Progenitor cell of endocrine pancreas (in vitro differentiated cells): ENCODE measurements at places on chromosomes 7 and 10. TPM values are rescaled to one million over a fixed set of nuclear protein-coding genes. Genes with fewer than 3 reads are reported as not detected.
A peak's percentile ranks its signal among the peaks of the same experiment; 100 is the strongest.

Gene RBAK
- 20.0 and 21.3 TPM in 2 replicates for total RNA-seq

Gene PPP1R17
- total RNA-seq, result 0.96 and 1.2 TPM in 2 replicates

GRCh38 chr7:18119985-18120384 lies 92.3 kb upstream of the PRPS1L1 start:
- no peak for DNase-seq
- H3K36me3 ChIP-seq, result no peaks in the 10 kb centered on the region
- no peaks in the 10 kb centered on the region for H3K27me3 ChIP-seq
- H3K27ac ChIP-seq, result no peak overlapping the region
- no peak overlapping the region for H3K4me3 ChIP-seq
- peaks cover under 1% of the 10 kb centered on the region for H3K4me1 ChIP-seq

DNA sequence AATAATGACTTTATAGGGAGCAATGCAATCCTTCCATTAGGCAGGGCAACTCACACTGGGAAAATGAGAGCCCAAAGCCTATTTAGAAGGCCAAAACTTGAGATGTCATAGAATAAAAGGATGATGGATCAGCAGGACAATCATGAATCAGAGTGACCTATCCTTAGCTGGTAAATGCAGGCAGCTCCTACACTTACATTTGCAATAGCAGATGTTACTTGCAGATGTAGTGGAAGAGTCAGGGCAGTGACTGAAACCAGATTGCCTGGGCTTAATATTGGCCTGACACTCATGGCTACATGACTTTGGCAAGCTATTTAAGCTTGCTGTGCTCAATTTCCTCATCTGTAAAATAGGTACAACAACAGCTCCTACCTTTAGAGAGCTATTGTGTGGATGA lies 98.7 kb downstream of the PRTFDC1 start:
- peaks cover 15% of the 10 kb centered on the region for H3K36me3 ChIP-seq
- peaks cover 10% of the 10 kb centered on the region for H3K4me1 ChIP-seq

GRCh38 chr10:88642963-88643362 lies 21.3 kb upstream of the LIPF start:
- H3K4me1 ChIP-seq, result peaks cover 6% of the 10 kb centered on the region
- peaks cover 23% of the 10 kb centered on the region for H3K27me3 ChIP-seq
- peaks cover 1% of the 10 kb centered on the region for H3K36me3 ChIP-seq
- H3K4me3 ChIP-seq, result no peak overlapping the region

DNA sequence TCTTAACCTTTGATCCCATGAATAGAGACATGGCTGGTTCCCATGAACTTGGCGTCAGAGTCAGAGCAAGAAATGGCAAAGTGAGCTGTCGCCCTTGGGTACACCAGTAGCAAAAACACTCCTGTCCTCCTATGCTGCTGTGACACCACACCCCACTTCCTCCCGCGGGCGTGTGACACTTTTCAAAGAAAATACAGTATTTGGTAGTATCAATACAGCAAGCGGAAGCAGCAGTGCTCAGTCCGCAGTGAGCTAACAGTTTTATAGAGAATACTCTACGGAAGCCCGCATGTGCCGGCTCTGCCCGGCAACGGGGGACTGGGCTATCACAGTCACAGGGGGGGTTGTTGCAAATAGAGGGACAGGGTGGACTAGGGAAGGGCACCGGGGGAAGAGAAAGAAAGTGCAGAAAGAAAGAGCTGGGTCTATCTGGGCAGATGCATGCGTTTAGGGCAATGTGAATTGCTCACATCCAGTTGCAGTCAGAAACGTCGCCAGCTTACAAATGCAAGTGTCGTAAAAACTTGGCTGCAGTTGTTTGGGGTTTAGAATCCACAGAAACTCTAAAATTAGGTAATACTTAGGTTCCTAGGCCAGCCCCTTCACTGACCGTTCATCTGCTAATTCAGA lies 49.8 kb downstream of the PRKCQ start:
- H3K4me3 ChIP-seq, result no peak overlapping the region
- H3K27me3 ChIP-seq, result peaks cover 17% of the 10 kb centered on the region
- H3K36me3 ChIP-seq, result no peaks in the 10 kb centered on the region
- H3K27ac ChIP-seq, result no peak overlapping the region

Gene SPDYE2
- total RNA-seq, result not detected in 2 replicates

- DNase-seq, result no peak
- peaks cover 10% of the 10 kb centered on the region for H3K27me3 ChIP-seq
- H3K4me1 ChIP-seq, result no peaks in the 10 kb centered on the region
- H3K27ac ChIP-seq, result no peak overlapping the region
- no peaks in the 10 kb centered on the region for H3K36me3 ChIP-seq
Observed at GRCh38 chr7:142612237-142612881, 136.9 kb upstream of the PRSS1 start.

DNA sequence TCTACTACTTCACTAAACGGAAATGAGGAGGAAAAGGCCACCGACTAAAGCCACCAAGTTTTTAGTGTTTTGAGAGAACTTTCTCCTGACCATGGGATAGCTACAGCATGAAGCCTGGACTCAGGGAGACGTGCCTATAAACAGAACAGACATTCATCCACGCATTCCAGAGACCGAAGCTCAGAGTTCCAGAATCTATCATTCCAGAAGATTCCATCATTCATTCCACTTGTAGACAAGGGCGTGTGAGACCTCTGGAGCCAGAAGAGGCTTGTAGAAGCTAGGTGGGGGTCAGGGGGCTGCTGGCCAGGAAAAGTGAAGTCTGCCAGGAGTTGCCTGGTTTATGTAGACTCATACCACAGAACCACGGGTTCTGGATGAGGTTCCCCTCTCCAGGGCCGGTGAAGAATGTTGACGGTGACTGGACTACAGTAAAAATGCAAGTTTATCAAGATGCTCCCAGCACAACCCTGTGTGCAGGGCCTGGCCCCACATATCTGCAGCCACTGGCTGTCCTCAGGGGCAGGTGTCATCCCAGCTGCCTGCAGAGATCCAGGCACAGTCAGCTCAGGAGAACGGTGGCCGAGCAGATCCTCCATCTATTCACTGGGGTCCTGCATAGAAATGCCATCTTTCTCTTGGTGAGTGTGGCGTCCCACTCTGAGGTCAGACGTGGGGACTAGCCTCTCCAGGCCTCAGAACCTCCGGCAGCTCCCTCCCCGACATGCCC lies 215.7 kb downstream of the USP6NL start:
- no peaks in the 10 kb centered on the region for H3K36me3 ChIP-seq
- no peak for DNase-seq
- H3K4me3 ChIP-seq, result no peak overlapping the region
- peaks cover 5% of the 10 kb centered on the region for H3K4me1 ChIP-seq
- H3K27ac ChIP-seq, result no peak overlapping the region

Gene MKX
- 0.31 and 0.67 TPM in 2 replicates for total RNA-seq

Gene PROSER2
- 18.8 and 19.0 TPM in 2 replicates for total RNA-seq

GRCh38 chr10:102779680-102780526 lies 36.2 kb downstream of the WBP1L start:
- no peak for DNase-seq
- peaks cover 3% of the 10 kb centered on the region for H3K36me3 ChIP-seq
- H3K27me3 ChIP-seq, result no peaks in the 10 kb centered on the region
- H3K4me1 ChIP-seq, result peaks cover 53% of the 10 kb centered on the region

Gene OR6B1
- total RNA-seq, result not detected in 2 replicates

DNA sequence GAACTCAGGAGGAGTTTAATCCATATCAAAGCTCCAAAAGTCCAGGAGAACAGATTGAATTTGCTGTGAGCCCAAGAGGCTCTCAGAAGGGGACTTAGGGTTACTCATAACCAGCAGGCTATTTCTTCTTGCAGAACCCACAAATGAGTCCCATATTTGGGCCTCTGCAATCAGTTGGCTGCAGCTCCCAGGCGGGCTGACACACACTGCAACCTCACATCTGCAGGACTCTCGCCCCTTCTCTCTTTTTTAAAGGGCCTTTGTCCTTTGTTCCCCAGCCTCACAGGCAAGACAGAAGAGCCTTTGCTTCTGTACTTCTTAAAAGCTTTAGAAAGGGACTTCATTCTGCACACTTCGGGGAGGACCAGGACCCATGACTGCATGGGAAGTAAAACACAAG lies 26.7 kb downstream of the CREB3L2 start:
- H3K27me3 ChIP-seq, result no peaks in the 10 kb centered on the region
- peak overlapping the region; percentile 74 for H3K27ac ChIP-seq
- peaks cover 2% of the 10 kb centered on the region for H3K36me3 ChIP-seq
- no peak overlapping the region for H3K4me3 ChIP-seq
- peaks cover 39% of the 10 kb centered on the region for H3K4me1 ChIP-seq

- H3K4me3 ChIP-seq, result no peak overlapping the region
- H3K36me3 ChIP-seq, result no peaks in the 10 kb centered on the region
- no peak for DNase-seq
- no peaks in the 10 kb centered on the region for H3K27me3 ChIP-seq
- peaks cover 33% of the 10 kb centered on the region for H3K4me1 ChIP-seq
- no peak overlapping the region for H3K27ac ChIP-seq
Observed at GRCh38 chr7:22565315-22565811, 65.4 kb upstream of the STEAP1B start.

DNA sequence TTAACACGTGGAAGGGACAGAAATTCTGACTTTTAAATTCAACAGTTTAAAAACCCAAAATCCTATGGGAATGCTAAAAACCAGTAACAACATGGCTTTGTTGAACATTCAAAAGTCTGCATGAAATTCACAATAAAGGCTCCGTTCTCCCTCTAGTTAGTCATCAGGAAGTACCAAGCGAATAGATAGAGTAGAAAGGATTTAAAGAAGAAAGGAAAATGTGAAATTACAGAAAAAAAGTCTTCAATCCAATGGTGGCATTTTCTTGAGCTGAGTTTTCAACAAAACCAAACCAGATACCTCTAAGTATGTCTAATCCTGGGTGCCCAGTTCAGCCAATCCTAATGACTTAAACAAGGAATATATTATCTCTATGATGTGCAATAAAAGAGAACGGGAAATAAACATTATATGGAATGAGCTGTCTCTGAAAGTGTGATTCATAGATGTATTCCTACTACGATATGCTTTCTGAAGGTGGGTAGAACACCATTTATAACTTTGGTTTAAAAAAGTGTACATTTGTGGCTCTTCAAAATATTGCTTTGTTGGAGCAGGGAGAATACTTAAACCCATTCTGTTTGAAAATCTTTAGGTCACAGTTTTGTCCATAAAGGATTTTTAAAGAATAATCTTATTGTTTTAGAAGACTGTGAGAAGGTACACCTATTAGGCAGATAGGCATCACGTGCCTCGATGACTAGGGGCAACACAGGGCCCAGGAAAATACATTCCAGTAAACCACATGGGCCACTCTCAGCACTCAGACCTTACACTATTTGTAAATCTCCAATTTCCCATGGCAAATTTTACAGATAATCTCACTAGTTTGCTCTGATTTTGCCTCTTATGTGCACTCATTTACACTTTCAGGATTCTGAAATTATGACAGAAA lies 87.7 kb downstream of the CUBN start:
- no peak for DNase-seq
- no peaks in the 10 kb centered on the region for H3K4me1 ChIP-seq
- no peak overlapping the region for H3K27ac ChIP-seq
- H3K4me3 ChIP-seq, result no peak overlapping the region

Gene WIPF3
- 8.9 and 9.5 TPM in 2 replicates for total RNA-seq

DNA sequence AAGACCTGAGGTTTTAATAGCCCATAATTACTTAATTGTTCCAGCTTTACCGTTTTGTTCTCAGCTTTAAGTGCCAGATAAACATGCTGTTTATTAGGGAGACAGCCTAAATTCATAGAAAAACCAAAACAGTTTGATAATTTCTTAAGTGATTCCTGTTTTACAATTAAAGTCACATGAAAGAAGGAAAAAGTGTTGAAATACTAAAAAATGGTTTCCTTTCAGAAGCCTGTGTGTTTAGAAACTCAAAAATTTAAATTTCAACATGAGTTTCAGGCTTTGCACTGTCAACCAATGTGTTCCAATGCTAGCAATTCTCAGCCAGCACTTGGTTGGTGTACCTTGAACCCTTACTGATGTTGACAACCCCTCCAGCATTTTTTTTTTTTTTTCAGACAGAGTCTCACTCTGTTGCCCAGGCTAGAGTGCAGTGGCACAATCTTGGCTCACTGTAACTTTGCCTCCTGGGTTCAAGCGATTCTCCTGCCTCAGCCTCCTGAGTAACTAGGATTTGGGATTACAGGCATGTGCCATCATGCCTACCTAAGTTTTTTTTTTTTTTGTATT lies 135.3 kb downstream of the ICA1 start:
- H3K36me3 ChIP-seq, result peaks cover 16% of the 10 kb centered on the region
- no peaks in the 10 kb centered on the region for H3K27me3 ChIP-seq
- no peaks in the 10 kb centered on the region for H3K4me1 ChIP-seq
- H3K27ac ChIP-seq, result no peak overlapping the region
- H3K4me3 ChIP-seq, result no peak overlapping the region

DNA sequence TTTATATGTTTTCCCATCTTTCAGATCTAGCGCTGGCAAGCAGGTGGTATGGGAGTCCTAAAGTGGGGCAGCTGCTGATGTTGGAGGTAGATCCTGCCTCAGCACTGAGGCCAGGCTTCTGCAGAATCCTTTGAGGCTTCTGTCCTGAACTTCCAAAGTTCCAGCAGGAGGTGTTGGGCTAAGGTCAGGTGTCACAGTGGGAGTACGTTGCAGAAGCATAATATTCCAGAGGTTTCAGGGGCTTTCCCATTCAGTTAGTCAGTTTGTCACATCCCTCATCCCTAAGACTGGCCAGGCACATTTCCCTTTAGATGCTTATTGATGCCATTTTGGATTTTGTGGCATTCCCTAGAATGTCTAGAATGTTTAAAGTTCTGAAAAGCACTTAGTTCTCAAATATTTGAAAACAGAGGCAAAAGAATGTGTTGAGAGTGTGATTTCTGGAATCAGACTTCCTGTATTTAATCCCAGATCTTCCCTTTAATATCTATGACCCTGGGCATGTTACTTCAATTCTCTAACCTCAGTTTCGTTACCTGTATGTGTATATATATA lies 319.1 kb upstream of the PHYHIPL start:
- no peak for DNase-seq
- no peaks in the 10 kb centered on the region for H3K36me3 ChIP-seq
- peaks cover 2% of the 10 kb centered on the region for H3K4me1 ChIP-seq
- no peaks in the 10 kb centered on the region for H3K27me3 ChIP-seq

DNA sequence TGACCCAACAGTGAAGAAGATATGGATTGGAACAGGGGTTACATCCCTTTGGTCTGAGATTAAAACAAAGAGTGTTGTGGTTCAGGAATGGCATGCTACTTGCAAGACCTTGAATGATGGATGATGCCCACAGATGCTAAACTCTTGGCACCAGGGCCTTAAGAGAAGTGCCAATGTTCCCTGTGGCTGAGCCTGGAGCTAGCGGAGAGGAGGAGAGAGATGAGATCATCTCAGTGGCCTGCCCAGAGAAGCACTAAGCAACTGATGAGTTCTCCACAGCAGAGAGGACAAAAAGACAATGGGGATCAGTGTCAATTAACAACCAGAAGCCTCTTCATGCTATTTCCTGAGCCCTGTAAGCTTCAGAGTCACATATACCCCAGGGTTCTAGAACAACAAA lies 97.8 kb downstream of the ELAPOR2 start:
- H3K4me1 ChIP-seq, result peaks cover 28% of the 10 kb centered on the region
- peaks cover 20% of the 10 kb centered on the region for H3K36me3 ChIP-seq
- DNase-seq, result no peak
- no peak overlapping the region for H3K4me3 ChIP-seq
